T-helper 17 cell (primary cell): ENCODE measurements at places on chromosomes 7 and 10. TPM values are rescaled to one million over a fixed set of nuclear protein-coding genes. Genes with fewer than 3 reads are reported as not detected.

- no peak overlapping the region for H3K4me3 ChIP-seq
- no peaks in the 10 kb centered on the region for H3K4me1 ChIP-seq
These were observed 1028.7 kb downstream of the XPNPEP1 start for GRCh38 chr10:108894402-108895301.

The KCNIP2 gene
- total RNA-seq: 4.1 TPM

GRCh38 chr10:84540617-84541288 is 212.4 kb downstream of the CCSER2 start:
- DNase-seq: peak; percentile 57
- peaks cover 8% of the 10 kb centered on the region for H3K4me1 ChIP-seq
- peak overlapping the region; percentile 85 for H3K4me3 ChIP-seq
- H3K27me3 ChIP-seq: peaks cover 42% of the 10 kb centered on the region

The TMEM270 gene
- total RNA-seq: not detected

The SCIN gene
- total RNA-seq: not detected

- H3K27me3 ChIP-seq: peaks cover 8% of the 10 kb centered on the region
- DNase-seq: no peak
- no peaks in the 10 kb centered on the region for H3K36me3 ChIP-seq
- no peak overlapping the region for H3K27ac ChIP-seq
These were observed 104.3 kb downstream of the CUL2 start for GRCh38 chr10:34985823-34986222.

- H3K27me3 ChIP-seq: no peaks in the 10 kb centered on the region
- no peak overlapping the region for H3K27ac ChIP-seq
- H3K4me3 ChIP-seq: no peak overlapping the region
- DNase-seq: no peak
- H3K36me3 ChIP-seq: no peaks in the 10 kb centered on the region
- H3K4me1 ChIP-seq: peaks cover 8% of the 10 kb centered on the region
These were observed 8.7 kb downstream of the ATP6V0E2 start for GRCh38 chr7:149882248-149883047.

The LMTK2 gene
- 16.6 TPM for total RNA-seq

The COBL gene
- total RNA-seq: not detected

- peaks cover 46% of the 10 kb centered on the region for H3K27me3 ChIP-seq
- peaks cover 5% of the 10 kb centered on the region for H3K36me3 ChIP-seq
- H3K4me1 ChIP-seq: peaks cover 9% of the 10 kb centered on the region
- DNase-seq: no peak
- no peak overlapping the region for H3K4me3 ChIP-seq
These were observed 75.1 kb upstream of the INSIG1 start for GRCh38 chr7:155222573-155222972.

- H3K27me3 ChIP-seq: peaks cover 52% of the 10 kb centered on the region
- H3K27ac ChIP-seq: no peak overlapping the region
- H3K4me3 ChIP-seq: no peak overlapping the region
- DNase-seq: no peak
- H3K4me1 ChIP-seq: peaks cover 4% of the 10 kb centered on the region
These were observed 6.9 kb downstream of the RET start for GRCh38 chr10:43083764-43084163.
